ENCODE measurements at places on chromosomes 12 and 14.

GRCh38 chr14:102095871-102096568, 9.2 kb upstream of the HSP90AA1 start:
- no peak for DNase-seq

DNA sequence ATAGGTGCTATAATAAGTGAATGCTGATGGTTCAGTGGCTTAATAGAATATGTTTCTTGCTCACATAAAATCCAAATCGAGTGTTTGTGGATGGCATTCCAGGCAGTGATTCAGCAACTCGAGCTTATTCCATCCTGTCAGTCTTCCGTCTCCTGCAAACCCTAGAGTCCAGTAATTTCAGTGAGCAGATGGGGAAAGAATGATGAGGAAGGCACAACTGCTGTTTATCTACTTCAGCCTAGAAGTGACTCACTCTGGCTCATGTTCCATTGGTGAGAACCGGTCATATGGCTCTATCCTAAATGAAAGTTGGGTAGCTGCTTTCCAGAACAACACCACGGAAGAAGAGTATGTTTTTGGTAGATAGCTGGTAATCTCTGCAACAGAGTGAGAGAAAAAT, 421.8 kb upstream of the PDE3A start:
- peak; percentile 94 for DNase-seq

GRCh38 chr12:946631-947030, 2.9 kb downstream of the RAD52 start:
- no peak for DNase-seq

GRCh38 chr14:23639891-23640523, 3.8 kb downstream of the DHRS2 start:
- DNase-seq, result no peak

DNA sequence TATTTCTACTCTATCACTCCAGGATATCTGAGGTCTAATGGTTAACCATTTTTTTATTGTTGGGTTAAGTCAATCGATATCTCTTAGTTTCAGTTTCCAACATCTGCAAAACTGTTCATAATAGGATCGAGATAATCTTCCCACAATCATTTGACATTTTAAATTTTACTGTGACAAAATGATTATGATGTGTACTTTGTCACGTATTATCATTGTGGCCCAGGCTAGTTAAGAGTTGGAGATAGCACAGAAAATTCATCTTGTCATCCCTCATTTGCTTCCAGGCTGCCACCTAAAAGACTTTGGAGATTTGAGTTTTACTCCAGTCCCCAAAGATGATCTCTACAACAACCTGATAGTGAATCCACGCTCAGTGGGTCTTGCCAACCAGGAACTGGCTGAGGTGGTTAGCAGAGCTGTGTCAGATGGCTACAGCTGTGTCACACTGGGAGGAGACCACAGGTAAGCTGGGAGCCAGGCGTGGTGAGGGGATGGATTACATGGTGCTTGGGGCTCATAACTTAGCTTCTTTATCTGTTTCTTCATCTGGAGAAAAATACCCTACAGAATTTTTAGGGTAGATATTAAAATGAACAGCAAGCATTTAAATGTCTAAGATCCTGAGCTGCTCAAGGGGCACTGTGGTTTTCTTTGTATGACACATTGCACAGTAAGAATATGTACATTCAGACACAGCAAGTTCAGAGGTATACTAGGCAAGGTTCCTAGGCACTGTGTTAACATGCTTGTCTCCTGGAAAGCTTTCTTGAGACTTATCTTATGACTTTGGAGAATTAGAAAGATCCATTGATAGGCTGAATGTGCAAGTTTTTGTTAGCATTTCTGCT, 22.4 kb downstream of the ARG2 start:
- no peak for DNase-seq

DNA sequence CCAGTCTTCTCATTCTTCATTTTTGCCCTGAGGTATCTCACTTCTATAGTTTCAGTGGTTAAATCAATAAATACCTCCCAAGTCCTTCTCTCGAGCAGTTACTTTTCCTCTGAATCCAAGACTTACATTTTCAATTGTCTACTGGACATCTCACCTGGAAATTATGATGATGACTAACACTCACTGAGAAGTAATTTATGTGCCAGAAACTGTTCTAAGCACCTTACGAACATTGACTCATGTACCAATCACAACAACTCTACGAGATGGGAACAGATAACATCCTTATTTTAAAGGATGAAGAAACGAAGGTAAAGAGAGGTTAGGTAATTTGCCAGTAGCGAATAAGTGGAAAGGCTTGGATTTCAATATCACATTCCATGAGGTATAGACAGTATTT, 94.1 kb downstream of the EML5 start:
- DNase-seq, result peak; percentile 38

DNA sequence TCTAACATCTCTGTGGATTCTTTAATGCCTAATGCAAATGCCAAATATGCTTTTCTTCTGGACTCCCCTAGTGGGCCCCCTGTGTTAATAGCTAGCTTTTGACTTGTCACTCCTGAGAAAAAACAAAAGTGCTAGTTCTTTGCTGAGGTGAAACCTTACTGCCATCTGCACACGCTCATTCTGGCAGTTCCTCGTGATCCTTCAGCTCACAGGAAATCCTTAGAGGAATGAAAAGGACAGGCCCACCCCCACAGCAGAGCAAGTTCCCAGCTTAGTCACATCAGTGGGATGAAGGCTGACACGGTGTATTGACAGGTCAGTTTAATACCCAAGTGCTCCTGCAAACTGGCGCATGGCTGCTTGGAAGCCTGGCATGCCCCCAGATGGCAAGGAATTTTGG, 165.1 kb upstream of the ATP2B1 start:
- peak; percentile 42 for DNase-seq

DNA sequence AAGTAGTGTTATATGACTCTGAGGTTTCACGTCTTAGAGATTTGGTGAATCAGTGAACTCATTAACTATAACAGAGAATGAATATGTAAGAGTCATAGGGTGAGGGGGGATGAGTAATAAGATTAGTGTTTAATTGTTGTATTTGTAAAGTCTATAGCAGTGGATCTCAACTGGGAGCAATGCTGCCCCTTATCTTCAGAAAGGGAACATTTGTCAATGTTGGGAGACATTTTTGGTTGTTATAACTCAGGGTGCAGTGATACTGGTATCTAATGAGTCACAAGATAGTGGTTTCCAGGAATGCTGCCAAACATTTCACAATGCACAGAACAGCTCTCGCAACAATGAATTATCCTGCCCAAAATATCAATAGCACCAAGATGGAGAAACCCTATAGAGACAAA, 1193.7 kb downstream of the GALC start:
- peak; percentile 7 for DNase-seq

DNA sequence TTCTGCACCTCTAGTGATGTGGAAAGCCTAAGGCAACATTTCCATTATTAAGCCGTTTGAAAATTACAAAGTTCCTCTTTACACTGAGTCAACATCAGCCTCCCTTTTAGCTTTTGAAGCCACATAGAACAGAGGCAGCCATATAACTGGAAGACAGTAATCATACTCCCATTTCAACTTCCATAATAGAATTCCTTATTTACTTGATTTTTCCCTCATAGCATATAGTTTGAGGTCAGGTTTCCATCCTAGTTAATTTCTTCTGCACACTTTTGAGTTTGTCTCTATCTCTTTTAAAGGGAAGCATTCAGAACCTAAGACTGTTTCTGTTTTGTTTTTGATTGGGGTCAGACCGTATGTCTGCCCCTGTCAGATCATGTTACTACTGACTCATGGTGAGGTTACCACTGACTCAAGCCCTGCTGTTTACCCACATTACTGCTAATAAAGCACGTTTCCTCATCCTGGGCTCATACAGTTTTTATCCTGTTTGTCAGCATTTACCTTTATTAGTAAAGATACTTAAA, 161.0 kb downstream of the SLC38A4 start:
- peak; percentile 93 for DNase-seq

DNA sequence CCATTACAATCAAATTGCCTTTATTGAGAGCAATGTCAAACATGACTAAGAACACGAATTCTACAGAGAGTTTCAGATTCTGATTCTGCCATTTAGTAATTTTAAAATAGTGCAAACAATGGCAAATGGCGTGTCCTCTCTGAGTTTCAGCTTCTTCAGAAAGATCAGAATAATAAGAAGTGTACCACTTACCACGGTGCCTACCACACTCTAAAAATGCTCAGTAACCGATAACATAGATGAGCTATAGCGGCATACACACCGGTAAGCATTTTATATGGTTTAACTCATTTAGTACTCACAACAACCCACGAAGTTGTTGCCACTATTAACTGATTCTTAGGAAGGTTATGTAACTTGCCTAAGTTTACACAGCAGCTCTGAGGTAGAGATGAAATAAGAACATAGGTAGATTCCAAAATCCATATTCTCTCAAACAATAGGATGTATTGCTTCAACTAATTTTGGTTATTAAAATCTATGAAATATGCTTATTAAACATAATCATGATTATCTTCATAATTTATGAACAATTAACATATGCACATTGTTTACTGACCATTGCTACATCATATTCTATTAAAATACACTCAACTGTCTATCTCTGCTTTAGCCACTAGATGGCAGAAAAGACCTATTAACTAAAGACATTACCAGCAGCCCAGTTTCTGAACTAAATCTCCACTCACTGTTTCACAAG, 38.3 kb downstream of the SLC6A15 start:
- DNase-seq, result peak; percentile 40

DNA sequence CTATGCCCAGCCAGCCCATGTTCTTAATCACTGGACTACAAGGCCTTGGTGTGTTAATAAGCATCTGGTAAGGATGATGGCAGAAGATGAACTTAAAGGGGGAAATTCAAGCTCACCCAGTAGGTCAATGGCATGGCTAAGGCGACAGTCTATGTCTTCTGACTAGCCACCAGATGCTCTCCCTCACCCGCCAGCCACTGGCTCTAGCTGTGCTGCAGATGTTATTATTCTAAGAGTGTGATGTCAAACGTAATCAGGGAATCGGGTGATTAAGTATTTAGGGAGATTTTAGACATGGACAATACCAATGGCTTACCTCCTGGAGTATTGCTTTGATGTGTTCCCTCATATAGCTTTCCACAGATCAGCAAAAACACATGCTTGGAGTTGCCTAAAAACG, 39.2 kb upstream of the MAX start:
- no peak for DNase-seq

- no peak for DNase-seq
These were observed 16.8 kb upstream of the KRT80 start for GRCh38 chr12:52208424-52209165.

GRCh38 chr14:64879635-64880220, at the start of gene SPTB:
SPTB (minus strand) TSS chr14:64879907; CDS start chr14:64823094, 56,813 bp downstream.
- peak; percentile 10 for DNase-seq

DNA sequence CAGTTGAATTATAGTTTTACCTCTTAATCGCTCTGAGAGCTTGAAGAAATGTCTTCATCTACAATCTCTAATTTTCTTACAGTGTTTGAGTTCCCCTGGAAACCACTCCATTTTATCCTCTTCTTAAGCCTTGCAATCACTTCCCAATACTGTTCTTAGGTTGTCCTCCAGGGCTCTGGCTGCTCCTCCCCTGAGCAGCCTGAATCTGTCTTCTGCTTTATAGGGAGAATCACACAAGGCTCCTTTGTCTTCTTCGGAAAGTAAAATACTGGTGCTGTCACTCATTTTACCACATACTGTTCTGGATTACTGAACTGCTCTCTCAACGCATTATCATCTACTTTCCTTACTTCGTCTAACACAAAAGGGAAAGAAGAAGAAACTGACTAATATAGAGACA, 133.7 kb downstream of the MDGA2 start:
- DNase-seq, result no peak

- no peak for DNase-seq
These were observed 114.2 kb upstream of the EEA1 start for GRCh38 chr12:93043192-93043876.

GRCh38 chr12:91043408-91043807, 14.4 kb downstream of the KERA start:
- DNase-seq, result peak; percentile 17

DNA sequence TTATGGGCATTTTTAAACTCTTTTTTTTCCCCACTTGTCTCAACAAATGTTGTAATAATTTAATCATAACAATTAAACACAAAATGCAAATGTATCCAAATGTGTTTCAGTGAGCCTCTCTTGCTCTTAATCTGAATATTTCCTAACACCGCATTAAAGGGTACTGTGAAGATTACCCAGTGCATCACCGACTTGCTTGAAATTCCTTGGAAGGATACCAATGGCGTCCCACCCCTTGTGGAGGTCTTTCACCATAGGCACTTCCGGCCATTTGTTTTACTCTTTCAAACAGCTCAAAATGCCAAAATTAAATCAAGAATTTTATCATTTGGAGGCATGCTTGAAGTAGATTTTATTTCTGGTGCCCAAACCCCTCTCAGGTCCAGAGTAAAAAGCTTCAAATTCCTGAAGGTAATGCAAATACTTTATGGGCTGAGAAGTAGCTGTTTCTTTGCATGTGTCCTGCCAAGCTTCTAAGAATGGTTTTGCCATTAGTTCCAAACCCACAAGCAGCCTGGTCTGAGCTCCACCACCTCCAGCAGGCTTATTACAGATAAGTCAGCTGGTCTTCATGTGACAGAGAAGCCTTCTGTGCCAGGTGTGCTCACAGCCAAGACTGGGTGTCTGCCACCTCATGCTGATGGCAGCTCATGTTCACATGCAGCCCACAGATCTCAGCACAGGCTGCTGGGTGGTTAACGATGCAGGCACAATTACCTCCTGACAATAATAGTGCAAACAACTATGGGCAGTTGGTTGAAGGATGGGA, 16.4 kb upstream of the NUDT4 start:
- DNase-seq, result peak; percentile 66

GRCh38 chr14:96951511-96951910, 154.3 kb downstream of the VRK1 start:
- DNase-seq, result no peak

GRCh38 chr12:108693751-108694150, 37.6 kb downstream of the CORO1C start:
- no peak for DNase-seq

- no peak for DNase-seq
These were observed 15.8 kb downstream of the DIP2B start for GRCh38 chr12:50520416-50521207.

GRCh38 chr12:64412459-64412858, 8.3 kb downstream of the XPOT start:
- no peak for DNase-seq

Measured in M059J (cell line).